Chondrocyte (in vitro differentiated cells): ENCODE measurements at places on chromosomes 2 and 18. TPM values are rescaled to one million over a fixed set of nuclear protein-coding genes. Genes with fewer than 3 reads are reported as not detected.

DNA sequence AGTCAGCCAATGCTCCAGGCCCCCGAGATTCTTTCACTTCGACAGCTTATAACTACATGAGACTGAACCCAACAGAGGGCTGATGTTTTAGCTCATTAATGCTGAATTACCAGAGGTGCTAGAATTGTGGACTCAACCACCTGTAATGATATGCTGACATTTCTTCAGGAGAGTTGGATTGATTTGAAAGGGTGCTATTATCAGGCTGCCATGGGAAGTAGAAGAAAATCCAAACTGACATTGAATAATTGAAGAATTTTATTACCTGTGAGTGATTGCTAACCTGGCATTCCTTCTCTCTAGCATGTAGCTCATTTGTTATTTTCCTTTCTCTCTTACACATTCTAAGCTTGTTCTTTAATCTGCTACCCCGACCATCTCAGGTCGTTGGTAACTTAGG lies 488.8 kb downstream of the PID1 start:
- no peak for DNase-seq
- H3K4me1 ChIP-seq, result no peaks in the 10 kb centered on the region
- H3K4me3 ChIP-seq, result no peak overlapping the region
- no peaks in the 10 kb centered on the region for H3K36me3 ChIP-seq

GRCh38 chr2:7795778-7796563 lies 878.8 kb downstream of the RNF144A start:
- peaks cover 4% of the 10 kb centered on the region for H3K27me3 ChIP-seq
- no peak for DNase-seq
- H3K27ac ChIP-seq, result no peak overlapping the region
- H3K4me1 ChIP-seq, result peaks cover 17% of the 10 kb centered on the region

Gene PFN4
- 1.3 to 1.4 TPM (median 1.3 TPM) in 3 replicates for total RNA-seq

DNA sequence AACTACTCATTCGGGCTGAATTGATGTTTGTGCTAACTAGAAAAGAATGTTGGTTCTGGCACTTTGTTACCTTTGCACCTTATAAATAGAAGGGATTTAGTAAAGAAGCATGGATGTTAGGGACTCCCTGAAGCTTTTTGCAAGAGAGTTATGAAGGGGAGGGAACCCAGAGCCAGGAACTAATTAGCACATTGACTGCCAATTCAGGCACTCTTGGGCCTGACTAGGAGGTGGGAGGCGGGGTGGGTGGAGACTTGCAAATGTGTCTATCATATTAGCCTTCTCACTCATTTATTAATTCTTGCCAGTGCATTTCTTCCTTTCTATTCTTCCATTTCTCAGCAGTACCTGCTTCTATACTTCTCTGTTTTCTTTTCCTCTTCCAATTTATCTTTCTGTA lies 1022.4 kb downstream of the TMEM182 start:
- peaks cover 16% of the 10 kb centered on the region for H3K4me1 ChIP-seq
- no peak for DNase-seq
- no peak overlapping the region for H3K27ac ChIP-seq
- no peaks in the 10 kb centered on the region for H3K36me3 ChIP-seq

Gene ZNF2
- 4.5 to 8.0 TPM (median 5.0 TPM) in 3 replicates for total RNA-seq

DNA sequence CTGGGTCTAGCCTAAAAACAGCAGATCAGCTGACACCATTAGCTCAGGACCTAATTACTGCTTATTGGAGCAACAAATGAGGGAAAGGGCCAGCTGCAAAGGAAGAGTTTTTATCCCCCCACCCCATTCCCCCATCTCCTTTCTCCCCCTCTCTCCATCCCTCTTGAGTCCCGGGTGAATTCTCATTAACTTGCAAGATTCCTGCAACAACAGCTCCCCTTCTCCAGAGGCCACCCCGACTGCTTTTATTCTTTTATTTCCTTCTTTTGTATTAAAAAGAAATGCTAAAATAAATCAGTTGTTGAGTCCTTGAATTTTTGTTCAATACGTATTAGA lies 473 bp upstream of the NOL4 start:
- no peak for DNase-seq
- H3K4me1 ChIP-seq, result peaks cover 28% of the 10 kb centered on the region
- peaks cover 75% of the 10 kb centered on the region for H3K27me3 ChIP-seq
- H3K27ac ChIP-seq, result no peak overlapping the region
- peak overlapping the region; percentile 67 for H3K4me3 ChIP-seq

Gene ARMC9
- 71.6 to 188 TPM (median 187 TPM) in 3 replicates for total RNA-seq
